ENCODE measurements at places on chromosomes 7 and 10.

DNA sequence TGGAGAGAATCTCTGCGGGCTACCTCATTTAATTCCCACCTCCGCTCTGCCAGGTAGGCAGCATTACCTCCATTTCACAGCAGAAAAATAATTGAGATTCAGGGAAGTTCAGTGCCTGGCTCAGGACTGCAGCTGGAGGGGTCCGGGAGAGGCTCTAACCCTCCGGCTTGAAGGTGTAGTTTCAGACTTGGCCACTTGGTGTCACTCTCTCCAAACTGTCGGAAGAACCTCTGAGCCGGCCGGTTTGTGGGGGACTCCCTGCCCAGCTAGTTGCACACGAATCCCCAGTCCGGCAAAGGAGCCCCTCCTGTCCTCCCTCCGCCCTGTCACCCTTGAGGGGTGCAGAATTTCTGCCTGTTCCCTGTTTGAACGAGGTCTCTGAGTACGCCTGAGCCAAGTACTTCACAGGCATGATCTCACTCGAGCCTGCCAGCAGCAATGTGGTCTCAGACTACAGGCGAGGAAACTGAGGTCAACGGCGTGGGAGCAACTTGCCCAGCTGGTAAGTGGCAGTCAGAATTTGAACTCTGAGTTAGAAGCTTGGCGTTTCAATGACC, 144.7 kb upstream of the ZNF716 start:
- DNase-seq = no peak

DNA sequence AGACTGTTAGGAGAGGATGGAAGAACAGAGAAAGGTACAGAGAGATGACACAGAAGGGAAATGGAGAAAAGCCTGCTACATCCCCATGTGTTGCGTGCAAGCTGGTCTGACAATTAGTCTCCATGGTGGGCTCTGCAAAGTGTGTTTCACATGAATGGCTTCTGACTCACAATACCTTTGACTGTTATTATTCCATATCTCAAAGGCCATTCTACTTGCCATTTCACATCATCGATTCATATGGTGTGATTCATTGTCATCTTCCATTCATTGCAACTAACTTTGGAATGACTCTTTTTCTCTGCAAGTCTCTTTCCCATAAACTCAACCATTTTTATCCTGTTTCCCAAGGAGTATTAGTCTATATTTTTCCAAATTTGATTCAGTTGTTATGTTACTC, 208.9 kb upstream of the INHBA start:
- DNase-seq = no peak

DNA sequence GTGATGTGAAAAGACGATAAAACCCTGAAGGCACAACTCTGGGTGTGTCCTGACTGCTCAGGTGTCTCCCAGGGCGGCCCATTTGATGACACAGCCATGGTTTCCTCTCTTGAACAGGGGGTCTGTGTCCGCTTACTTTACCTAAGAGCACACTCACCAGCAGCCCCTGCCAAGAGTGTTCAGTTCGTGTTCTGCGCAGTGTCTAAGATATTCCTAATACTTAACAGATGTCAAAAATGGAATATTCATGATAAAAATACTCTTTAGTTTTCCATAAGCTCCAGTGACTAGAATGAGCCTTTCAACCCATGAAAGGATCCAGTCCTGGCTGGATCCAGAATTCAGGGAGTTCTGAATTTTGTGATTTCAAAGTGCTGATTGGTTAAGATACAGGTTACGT, 492.4 kb downstream of the TNS3 start:
- no peak for DNase-seq

DNA sequence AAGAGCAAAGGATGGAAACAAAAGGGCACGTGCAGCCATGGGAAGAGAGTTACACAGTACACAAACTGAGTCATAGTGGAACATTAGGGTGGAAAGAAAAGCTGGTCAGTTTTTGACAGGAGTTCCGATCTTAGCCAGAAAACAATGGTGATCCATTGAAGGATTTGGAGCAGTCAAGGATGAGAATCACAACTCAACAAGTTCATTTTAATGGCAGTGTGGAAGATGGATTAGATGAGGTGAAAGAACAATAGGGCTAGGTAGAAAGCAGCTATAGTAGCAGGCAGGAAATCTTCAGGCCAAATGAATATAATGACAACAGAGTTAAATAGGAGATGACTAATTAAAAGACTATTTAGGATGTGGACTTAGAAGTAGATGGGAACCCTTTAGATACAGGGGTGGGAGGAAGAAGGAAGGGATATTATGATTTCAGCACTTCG, 136.3 kb downstream of the DOCK4 start:
- no peak for DNase-seq

DNA sequence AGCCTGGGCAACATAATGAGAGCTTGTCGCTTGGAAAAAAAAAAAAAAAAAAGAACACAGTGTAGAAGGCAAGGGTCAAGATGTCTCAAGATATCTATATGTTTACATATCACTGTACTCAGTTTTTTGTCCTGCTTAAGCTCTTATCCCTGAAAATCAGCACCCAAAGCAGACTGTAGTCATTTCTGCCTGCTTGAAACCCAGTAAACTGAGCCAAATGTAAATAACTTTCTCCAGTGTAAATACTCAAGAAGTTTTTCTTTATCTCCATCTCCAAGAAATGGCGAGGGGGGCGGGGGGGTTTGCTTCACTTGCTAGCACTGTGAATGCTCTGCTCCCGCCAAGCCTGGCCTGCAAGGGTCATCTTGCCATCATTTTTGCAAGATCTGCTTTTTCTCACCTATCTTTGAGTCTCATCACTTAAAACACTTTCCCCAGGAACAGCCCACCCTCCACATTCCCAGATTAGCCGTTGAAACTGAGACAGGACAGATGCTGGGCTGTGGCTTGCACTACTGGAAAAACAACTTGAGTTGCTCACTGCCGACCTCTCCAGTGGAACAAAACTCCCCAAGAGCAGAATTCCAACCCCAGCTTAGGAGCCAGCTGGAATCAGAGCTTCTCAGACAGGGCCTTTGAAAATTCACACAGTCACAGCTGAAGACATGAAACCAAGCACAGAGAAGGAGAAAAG, 54.6 kb downstream of the AFAP1L2 start:
- DNase-seq = no peak

- no peak for DNase-seq
Observed at GRCh38 chr7:94368371-94368791, 26.3 kb upstream of the COL1A2 start.

DNA sequence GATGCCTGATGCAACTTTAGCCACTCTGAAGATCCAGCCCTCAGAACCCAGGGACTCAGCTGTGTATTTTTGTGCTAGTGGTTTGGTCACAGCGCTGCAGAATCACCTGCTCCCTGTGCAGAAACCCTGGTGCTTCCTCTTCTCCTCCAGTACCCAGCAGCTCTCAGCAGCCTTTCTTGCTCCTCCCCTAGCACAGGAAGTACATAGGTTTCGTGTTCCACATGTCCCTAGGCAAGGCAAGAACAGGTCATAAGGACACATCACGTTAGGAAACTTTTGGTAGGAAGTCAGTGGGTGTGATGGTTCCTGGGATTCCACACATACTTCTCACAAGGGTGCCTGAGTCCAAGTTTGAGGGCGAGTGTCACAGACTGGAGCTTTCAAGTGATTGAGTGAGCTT, 167.9 kb upstream of the PRSS1 start:
- DNase-seq = peak; percentile 89

GRCh38 chr7:99642027-99642426, 25.3 kb downstream of the ZSCAN25 start:
- DNase-seq = no peak

DNA sequence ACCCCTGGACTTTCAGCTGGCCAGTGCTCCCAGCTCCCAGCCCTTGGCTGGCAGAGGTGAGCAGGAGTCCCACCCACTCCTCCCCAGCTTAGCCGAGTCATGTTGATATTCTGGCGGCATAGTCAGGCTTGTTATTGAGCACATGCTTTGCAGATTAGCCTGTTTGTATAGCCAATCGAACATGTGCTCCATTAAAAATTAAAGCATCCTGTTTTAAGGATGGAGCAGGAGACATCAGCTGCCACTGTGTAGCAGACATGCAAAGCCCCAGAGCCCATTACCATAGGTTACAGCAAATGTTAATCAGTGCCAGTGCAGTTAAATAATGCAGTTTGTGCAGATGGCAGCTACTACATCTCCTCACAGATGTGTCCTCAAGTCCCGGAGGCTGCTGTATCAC, 574.6 kb upstream of the GALNT17 start:
- no peak for DNase-seq

- DNase-seq = no peak
Observed at GRCh38 chr10:7913126-7913872, 95.0 kb downstream of the TAF3 start.

GRCh38 chr7:42127232-42127622, 109.8 kb downstream of the GLI3 start:
- no peak for DNase-seq

GRCh38 chr10:124699471-124700292, 44.5 kb downstream of the FAM53B start:
- no peak for DNase-seq

DNA sequence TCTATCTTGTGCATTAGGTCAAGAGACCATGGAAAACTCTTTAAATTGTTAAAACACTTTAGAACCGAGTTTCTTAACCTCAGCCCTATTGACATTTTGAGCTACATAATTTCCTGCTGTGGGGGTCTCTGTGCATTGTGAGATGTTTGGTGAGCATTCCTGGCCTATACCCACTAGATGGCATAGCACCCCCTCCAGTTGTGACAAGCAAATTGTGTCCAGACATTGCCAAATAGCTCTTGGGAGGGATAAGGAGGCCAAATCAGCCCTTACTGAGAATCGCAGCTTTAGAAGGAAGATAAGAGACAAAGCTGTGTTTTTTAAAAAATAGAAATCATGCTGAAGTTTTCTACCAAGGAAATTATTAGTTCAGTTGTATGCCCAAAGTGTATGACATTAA, 1158.5 kb upstream of the C7orf33 start:
- no peak for DNase-seq

DNA sequence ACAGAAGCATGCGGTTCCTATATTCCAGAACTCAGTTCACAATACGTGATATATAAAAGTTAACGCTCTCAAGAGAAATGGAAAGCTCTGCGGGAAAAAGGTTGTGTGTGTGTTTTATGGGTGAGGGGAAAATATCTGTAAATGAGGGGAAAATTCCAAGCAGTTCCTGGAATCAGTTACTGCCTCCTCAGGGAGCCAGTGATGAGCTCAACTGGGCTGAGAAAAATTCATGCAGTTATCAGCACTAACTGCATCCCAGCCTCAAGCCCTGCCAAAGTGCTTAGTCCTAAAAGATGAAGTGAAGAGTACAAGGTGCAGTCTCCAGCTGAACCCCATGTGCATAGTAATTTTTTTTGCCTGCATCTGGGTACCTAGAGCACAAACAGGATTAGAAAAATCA, 191.9 kb downstream of the CDK14 start:
- no peak for DNase-seq

- peak; percentile 52 for DNase-seq
Observed at GRCh38 chr10:69124563-69125268, 738 bp downstream of the VPS26A start.

GRCh38 chr7:126790763-126791162, 462.0 kb downstream of the GRM8 start:
- no peak for DNase-seq

DNA sequence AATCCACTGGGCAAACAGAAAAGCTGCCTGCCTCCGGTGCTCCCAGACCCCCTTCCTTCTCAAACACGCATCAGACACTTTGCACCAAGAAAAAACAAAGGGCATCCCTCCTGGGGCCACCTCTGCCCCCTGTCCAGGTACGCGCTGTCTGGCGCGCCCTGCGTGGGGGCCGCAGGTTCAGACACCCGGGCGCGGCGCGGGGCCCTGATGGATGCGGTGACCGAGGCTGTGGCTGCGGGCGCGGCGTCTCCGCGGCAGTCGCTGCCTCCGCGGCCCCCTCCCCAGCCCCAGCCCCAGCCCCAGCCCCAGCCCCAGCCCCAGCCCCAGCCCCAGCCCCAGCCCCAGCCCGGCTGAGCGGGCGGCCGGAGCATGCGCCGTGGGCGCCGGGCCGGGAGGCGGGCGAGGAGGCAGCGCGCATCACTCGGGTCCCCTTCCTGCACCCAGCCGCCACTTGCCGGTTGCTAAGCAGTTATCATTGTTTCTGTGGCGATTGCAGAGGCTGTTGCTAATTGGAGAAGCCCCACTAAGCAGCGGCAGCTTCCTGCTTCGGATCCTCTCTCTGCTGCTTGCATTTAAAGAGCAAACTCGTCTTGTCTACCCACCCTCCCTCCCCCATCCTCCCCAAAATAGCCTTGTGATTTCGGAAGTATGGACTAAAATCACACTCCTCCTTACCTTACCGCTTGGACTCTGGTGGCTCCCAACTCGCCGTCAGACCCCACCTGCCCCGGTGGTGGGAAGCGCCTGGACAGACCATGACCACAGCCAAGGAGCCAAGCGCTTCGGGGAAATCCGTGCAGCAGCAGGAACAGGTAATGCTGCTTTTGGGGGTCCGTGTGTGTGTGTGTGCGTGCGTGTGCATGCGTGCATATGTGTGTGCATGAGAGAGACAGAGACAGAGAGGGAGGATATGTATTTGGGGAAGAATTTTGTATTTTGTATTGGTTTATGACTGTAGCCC, 252.8 kb downstream of the DPP6 start:
- DNase-seq = no peak

DNA sequence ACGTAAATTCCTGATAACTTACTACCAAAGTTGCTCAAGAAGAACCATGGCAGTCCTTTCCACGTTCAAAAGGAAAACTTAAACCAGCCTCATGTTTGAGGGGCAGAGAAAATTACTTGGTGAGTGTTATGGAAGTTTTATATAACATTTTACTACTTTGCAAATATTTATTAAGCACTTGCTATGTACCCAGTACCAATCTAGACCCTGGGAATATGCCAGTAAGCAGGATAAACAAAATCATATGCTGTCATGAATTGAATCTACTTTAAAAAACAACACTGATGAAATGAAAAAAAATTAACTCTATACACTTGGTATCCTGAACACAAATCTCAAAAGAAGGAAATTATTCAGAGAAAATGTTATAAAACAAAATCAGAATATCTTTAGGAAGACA, 46.1 kb downstream of the NCAPG2 start:
- DNase-seq = no peak

GRCh38 chr7:121079425-121080169, 91.1 kb downstream of the CPED1 start:
- DNase-seq = no peak

- no peak for DNase-seq
Observed at GRCh38 chr7:112892263-112892662, 102.1 kb upstream of the TMEM168 start.

GRCh38 chr10:44607116-44607515, 222.2 kb upstream of the CXCL12 start:
- no peak for DNase-seq

GRCh38 chr10:96369890-96370583, 11.2 kb upstream of the OPALIN start:
- DNase-seq = no peak

DNA sequence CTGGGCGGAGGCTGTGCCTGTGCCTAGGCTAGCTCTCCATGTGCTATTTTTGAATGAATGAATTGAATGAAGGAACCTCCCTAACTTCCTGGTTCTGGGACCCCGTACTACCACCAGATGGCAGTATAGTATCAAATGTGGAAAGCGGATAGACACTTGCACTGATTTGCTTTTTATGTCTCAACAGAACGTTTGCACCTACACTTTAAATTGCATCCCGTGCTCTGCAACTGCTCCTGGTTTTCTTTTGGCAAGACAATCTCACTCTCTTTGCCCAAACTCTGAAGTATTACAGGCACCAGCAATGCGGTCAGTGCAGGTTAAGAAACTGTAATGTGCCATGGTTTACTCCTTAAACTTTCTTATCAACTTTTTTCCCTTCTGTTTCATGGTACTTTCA, 6.5 kb downstream of the FZD8 start:
- DNase-seq = peak; percentile 46

Measured in bone marrow (tissue), 2 donors.